Fibroblast of skin of right biceps (primary cell): ENCODE measurements at places on chromosomes 13 and 19.

GRCh38 chr19:44587963-44588770 is 25.2 kb upstream of the IGSF23 start:
- DNase-seq: peak; percentile 99

- no peak for DNase-seq
Observed at GRCh38 chr13:78576261-78576660, 27.1 kb downstream of the POU4F1 start.

DNA sequence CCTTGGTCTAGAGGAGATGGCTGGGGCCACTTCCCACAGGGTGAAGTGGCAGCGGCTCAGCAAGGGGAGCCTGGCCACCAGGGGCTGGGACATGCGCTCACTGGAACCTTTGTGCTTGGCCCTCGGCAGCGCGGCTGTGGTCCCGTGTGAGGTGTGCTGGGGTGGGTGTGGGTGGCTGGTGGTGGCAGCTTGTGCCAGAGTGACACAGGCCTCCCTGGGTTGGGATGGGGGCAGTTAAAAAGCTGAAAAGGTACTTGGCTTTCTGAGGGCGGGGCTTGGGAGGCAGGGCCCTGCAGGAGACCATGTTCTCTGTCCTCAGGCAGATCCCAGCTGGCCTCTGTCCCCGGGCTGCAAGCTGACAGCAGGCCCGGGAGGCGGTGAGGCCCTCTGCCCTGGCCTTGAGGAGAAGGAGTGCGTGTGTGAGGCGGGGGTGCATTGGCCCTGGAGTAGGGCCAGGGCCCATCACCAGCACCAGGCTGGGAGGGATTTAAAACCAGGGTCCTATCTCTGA is 17.3 kb downstream of the MPND start:
- DNase-seq: no peak

GRCh38 chr13:91955546-91956355 is 557.3 kb downstream of the GPC5 start:
- no peak for DNase-seq

DNA sequence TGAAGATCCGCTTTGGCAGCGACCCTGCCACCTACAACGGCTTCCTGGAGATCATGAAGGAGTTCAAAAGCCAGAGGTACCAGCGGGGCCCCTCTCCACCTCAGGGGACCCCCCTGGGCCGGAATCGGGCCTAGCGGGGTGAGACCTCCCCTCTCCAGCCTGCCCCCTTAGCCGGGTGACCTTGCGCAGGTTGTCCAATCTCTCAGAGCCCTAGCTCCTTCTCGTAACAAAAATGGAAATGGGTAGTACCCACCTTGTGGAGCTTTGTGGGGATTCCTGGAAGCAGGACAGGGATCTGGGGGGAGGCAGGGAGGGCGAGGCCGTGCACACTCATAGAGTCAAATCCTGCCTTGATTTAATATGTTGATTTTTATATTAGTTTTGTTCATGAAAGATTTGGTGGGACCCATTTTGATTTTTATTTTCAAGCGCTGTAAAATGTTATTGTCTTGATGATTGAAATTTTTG is 658 bp downstream of the SIN3B start:
- DNase-seq: no peak

DNA sequence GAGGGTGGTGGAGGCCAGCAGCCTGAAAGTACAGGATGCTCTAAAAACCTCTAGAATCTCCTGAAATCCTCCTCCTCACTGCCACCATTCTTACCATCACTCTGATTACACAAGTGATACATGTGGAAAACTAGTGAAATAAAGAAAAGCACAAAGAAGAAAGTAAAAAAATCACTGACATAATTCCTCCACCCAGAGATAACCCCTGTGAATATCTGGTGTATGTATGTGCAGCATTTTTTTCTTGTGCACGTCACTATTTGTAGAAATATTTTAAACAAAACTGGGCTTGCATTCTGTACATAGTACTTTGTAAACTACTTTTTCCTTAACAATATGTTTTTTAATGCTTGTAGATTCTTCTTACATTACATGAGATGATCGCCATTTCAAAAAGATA is 73.2 kb downstream of the CDADC1 start:
- DNase-seq: no peak
